ENCODE measurements at places on chromosomes 3 and 15.

- no peak for DNase-seq
Measured at GRCh38 chr15:41133454-41133853, 17.4 kb upstream of the INO80 start.

DNA sequence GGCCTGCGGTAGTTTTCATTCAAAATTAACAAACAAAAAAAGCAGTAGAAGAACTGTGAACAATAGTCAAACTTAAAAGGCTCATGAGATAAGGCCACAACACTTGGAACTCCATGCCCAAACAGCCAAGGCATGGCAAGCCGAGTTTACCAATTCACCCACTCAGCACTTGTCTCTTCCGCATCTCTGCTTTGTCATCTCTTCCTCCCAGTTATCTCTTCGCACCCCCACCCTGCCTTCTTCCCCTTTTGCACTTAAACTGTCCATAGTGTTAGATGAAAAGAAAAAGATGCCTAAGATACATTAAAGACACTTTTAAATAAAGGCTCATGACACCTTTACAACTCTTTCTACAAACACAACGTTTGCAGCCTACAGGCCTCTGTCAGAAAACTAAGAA is 11.1 kb downstream of the TLE3 start:
- no peak for DNase-seq

- no peak for DNase-seq
Measured at GRCh38 chr3:107850681-107851080, 240.2 kb downstream of the CD47 start.

- DNase-seq, result no peak
Measured at GRCh38 chr15:20652914-20653313, 111.3 kb upstream of the GOLGA6L6 start.

DNA sequence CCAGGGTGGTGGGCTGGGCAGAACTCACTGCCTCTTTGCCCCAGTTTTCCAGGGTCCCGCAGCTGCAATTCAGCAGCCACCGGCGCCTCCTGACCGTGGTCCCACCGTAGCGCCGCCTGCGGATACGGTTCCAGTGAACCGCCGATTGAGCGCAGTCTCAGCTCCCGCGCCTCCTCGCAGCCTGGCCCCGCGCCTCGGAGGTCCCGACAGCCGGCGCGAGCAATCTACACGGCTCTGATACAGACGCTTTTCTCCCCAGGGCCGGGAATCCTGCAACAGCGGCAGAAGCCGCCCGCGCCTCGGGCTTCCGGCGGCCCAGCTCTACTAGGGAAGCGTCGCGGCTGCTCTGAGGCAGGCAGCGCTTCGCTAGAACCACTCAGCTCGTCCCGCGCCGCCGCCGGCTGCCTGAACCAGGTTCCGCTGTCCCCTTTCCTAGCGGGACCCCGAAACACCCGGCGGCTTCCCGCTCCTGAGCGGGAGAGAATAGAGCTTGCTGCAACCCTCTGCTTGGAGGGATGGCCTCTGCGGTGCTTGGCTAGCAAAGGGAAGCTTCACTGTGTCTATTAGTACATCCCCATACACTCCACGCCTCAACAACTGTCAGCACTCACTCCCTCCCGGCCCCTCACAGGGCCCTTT is 3.1 kb downstream of the FOXL2NB start:
- DNase-seq, result no peak

GRCh38 chr3:195023576-195023975 is 247.4 kb downstream of the XXYLT1 start:
- DNase-seq, result no peak

Data from activated naive CD4-positive, alpha-beta T cell (primary cell).